ENCODE measurements at places on chromosomes 7 and 10.

DNA sequence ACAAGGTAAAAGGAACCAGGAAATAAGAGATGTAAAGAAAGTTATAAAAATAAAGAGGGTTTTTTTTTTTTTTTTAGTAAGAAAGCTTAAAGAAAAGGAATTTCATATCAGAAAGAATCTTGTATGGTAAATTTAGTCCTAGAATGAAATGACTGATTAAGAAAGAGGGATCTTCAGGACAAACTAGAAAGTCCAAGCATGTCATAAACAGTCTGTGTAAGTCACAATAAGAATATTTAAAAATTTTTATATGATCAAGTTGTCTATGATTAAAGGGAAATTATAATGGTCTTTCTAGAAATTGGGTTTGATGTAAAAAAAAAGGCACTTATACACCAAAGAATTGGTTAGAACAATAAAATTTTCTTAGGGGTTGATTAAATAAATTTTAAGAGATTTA lies 289.5 kb downstream of the XPNPEP1 start:
- DNase-seq: no peak

GRCh38 chr10:59279476-59279875 lies 82.9 kb downstream of the FAM13C start:
- DNase-seq: no peak

GRCh38 chr7:87420173-87420572 lies 55.3 kb downstream of the ABCB4 start:
- DNase-seq: no peak

DNA sequence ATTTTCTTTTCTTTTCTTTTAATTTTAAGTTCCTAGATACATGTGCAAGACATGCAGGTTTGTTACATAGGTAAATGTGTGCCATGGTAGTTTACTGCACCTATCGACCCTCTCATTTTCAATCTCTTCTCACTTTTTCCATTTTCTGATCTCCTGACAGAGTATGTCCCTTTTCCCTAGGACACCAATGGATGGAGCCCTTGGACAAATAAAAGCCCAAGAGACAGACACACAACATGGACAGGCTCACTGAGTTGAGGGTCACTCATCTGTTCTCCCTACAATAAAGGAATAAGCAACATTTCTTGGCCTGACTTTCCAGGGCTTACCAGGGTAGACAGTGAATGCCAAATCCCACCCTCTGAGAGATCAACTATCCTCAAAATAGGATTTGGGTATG lies 15.2 kb upstream of the UBE2D1 start:
- no peak for DNase-seq

GRCh38 chr7:3109311-3109915 lies 65.7 kb upstream of the CARD11 start:
- DNase-seq: no peak

DNA sequence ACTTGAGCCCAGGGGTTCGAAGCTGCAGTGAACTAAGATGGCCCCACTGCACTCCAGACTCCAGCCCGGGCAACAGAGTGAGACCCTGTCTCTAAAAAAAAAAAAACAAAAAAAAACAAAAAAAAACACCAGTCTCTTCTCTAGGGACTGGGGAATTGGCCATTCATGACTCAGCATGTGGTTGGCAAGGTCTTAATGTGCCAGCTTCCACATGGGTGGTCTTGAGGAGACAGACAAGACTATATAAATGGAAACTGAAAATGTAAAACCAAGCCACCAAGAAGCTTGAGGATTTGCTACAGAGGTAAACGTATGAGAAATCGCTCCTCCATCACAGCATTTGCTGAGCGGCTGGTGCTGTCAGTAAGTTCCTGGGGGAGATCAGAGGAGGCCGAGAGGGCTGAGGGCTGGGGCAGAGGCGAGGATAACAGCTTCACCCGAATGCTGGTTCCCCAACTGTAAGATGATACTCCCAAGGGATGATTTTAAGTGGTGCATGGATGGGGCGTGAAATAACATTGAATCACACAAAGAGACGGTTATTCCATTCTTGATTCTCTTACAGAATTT lies 128.7 kb downstream of the C10orf105 start:
- DNase-seq: no peak

DNA sequence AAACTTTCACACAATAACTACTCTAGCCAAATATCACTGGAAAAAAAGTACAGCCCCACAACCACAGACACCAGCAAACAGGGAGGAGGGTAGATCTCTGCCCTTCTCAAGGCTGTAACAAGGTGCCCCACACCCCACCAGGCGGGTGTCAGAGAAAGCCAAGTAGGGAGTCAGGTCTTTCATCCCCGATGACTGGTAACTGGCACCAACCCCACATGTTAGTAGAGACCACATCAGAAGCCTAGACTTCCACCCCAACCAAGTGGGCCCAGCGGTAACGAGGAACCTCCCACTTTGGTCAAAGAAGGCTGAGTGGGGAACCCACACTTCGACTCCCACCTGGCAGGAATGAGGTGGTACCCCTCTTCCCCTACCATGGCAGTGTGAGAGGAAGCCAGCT lies 16.4 kb upstream of the RUFY2 start:
- DNase-seq: no peak

Measured in brain microvascular endothelial cell (primary cell).